ENCODE measurements at places on chromosomes 2 and 18. TPM values are rescaled to one million over a fixed set of nuclear protein-coding genes. Genes with fewer than 3 reads are reported as not detected.
A peak's percentile ranks its signal among the peaks of the same experiment; 100 is the strongest.

DNA sequence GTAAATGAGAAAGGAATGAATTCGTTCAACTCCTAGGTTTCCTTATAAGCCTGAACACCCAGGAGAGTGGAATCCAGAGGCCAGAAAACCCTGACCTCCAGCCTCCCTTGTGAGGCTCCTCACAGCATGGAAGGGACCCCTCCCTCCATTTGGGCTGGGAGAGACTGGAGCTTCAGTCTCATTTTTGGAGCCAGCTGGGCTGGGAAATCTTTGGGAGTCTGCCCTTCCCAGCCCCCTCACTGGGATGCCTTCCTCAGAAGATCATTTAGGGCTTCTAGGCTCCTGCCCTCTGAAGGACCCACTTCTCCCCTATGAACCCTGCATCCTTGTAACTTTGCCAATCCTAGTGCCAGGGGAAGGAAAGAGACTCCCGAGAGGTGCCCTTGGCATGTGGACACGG, 346.1 kb downstream of the CYP26B1 start:
- DNase-seq, result no peak

DNA sequence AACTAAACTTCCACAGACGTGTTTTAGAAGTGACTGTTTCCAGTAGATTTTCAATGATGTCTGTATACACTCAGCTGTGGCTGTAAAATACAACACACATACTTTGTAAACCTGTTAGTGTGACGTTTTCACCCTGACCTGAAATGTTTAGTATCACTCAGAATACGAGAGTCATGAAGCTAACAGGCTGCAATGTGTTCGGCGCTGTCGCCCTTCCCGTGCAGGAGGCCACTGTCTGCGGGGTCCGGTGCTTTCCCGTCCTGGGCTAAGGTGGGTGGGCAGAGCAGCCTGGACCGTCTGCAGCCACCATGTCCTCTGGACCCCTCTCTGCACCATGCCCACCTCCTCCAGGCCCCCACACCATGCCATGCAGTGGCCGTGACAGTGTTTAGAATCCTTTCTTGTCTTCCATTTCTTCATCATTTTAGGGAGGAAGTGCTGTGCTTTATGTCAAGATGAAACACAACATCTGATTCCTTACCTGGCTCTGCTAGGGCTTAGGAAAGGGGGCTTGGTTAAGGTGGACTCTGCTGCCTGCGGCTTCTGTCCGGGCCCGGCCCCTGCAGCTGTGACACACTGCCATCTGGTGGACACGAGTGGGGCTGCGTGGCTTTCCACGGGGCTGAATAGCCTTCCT, 53.8 kb upstream of the RBM44 start:
- peak; percentile 94 for DNase-seq

GRCh38 chr18:8615397-8616027, 6.3 kb downstream of the RAB12 start:
- peak; percentile 26 for DNase-seq

GRCh38 chr18:55031576-55031975, 72.3 kb upstream of the CCDC68 start:
- no peak for DNase-seq

DNA sequence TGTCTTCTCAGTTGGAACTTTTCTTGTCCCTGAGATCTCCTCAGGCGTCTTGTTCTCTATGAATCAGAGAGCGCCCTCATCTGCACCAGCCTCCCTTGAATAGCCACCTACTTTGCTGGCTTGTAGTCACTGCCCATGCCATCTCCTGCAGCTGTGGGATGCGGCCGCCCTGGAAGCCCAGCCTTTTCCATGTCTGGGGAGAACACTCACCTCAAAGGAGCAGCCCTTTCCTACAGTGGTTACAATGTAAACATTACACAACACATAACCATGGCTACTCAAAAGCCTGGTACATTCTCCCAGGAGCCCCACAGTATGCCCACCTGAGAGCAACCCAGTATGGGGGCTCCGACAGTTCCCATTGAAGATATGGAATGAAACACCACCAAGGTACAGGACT, 351.0 kb downstream of the EN1 start:
- no peak for DNase-seq

DNA sequence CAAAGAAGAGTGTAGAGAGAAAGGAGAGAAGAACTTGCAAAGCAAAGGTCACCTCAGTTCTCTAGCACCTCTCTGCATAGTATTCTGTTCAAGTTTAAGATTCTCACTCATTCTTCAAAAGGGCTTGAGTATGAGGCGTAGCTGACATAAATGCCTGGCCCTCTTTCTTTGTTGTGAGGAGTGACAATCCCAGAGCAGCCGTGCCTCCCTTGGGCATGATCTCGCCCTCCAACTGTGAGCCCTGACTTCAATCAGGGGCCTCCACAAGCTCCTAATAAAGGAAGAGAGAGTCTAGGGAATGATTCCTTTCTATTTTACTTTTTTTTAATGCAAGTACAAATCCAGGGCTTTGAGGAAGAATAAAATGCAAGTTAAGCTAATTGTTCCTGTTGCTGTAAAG, 402.7 kb downstream of the LRP1B start:
- no peak for DNase-seq

DNA sequence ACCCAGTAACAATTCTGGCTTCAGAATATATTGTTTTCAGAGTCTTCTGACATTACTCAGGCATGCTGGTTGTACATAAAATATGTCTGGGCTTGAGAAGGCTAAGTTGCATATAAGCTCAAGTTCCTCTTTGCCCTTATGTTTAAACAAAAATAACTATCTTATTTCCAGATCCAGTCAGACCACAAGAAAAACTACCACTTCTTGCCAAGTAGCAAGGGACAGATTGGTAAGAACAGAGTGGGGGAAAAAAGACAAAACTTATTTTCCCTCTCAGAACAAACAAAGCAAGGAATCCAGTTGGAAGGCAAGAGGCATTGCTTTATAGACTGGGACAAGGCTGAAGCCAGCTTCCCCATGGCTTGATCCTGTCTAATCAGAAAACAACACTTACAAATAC, 1036.7 kb upstream of the CELF4 start:
- no peak for DNase-seq

DNA sequence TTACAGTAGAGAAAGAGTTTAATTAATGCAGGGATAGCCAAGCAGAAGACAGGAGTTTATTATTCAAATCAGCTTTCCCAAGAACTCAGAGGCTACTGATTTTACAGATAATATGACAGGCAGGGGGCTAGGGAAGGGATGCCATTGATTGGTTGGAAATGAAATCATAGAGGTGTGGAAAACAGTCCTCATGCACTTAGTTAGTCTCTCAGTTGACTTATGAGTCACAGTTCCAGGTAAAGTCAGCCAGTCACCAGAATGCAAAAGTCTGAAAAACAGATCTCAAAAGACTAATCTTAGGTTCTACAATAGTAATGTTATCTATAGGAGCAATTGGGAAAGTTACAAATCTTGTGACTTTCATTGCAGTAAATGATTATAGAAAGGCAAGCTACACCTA, 676.4 kb upstream of the CHAC2 start:
- DNase-seq, result no peak

- no peak for DNase-seq
Measured at GRCh38 chr18:35142275-35142615, 98.6 kb upstream of the ZNF397 start.

DNA sequence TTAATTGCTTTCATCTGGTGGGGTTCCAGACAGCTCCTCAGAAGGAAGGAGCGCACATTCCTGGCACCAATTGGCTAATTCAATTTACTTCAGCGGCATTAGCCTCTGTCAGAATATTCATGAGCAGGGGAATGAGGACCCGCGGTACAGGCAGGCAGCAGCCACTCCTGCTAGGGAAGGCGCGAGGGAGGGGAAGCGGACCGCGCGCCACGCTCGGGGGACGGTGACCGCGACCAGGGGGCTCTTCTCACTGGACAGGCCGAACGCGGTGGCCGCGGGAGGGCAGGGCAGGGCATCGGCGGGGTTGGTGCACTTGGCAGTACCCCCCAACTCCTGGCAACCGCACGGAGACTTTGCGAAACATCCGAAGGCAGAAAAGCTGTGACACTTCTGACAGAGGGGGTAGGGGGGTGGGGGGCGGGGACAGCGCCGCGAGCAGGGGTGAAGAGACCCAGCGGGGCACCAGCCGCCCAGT, at the start of gene CDH20:
Gene CDH20, plus strand, starts transcription at position 160 of the 475 bp plus-strand sequence.
- peak; percentile 76 for DNase-seq

- DNase-seq, result no peak
Measured at GRCh38 chr2:231737761-231738160, 29.4 kb downstream of the PTMA start.

DNA sequence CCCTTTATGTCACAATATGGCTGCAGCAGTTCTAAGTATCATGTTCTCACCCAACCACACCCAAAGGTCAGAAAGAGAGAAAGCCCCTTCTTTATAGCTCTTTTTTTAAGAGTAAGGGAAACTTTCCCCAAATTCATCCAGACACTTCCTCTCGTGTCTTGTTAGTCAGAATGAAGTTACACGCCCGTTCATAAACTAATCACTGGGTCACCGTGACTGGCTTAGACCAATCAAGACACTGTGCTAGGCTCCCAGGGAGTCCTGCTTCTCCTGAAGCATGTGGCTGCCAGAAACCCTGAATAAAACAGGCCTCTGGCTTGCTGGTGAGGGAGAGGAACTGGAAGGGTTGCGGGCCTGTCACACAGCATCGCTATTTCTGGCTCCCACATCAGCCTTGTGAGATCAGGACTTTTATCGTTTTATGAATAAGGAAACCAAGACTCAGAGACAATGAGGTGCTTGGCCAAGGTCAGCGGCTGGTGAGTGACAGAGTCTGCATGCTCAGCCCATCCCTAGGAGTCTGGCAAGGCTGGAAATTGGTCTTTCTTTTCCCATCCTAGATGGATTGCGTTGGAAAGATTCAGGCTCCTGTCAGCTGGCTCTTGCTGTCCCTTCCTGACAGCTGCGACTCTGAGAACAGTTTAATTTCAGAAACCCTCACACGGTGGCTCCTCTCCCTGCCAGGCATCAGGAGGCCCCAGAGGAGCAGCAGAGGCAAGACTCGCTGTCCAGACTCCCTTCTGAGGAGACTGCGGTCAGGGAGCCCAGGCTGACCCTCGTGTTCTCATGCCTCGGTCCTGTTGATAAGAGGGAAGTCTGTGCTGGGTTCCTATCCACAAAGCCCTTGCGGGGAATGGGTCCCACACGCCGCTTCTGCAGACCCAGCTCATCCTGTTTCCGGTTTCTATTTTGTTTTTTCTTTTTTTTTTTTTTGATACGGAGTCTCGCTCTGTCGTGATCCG, 104.5 kb upstream of the TAF1B start:
- no peak for DNase-seq

DNA sequence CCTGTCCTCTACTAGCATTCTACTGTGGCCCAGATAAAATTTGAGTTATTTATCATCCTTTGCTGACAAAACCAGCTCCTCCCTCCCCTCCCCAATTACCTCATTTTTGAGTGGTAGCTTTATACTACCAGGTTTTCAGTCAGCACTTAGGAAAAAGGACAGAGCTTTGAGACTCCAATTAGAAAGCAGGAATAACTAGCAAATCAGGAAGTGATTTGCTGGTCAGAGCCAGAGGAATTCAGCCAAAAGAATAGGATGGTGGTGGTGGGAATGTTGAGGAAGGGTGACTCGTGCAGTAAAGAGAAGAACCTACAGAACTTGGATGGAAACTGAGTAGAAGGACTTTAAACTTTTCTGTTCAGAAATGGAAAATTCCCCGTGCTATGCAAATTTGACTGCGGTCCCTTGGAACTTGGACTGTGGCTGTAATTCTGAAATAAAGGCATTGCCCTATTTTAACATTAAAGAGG, 3.7 kb downstream of the MYL12B start:
- DNase-seq, result no peak

GRCh38 chr2:120454654-120455385, 108.9 kb downstream of the INHBB start:
- DNase-seq, result no peak

- no peak for DNase-seq
Measured at GRCh38 chr2:221203125-221203524, 369.0 kb downstream of the EPHA4 start.

DNA sequence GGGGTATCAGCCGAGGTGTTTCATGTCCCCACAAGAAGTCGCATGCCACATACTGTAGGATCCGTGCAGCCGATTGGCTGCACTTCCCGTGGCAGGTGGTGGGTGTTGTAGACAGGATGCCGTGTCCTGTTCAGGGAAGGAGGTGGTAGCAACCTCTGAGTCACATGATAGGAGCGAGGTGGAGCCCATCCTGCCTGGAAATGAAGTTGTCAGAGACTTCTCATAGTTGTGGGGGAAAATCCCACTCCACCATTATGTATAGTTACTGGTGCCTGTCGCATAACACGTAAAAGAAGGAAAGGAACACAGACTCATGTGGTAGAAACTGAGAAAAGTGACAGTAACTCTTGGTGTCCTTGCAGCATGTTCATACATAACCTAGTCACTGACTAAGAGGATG, 91.4 kb upstream of the IL1R2 start:
- DNase-seq, result no peak

DNA sequence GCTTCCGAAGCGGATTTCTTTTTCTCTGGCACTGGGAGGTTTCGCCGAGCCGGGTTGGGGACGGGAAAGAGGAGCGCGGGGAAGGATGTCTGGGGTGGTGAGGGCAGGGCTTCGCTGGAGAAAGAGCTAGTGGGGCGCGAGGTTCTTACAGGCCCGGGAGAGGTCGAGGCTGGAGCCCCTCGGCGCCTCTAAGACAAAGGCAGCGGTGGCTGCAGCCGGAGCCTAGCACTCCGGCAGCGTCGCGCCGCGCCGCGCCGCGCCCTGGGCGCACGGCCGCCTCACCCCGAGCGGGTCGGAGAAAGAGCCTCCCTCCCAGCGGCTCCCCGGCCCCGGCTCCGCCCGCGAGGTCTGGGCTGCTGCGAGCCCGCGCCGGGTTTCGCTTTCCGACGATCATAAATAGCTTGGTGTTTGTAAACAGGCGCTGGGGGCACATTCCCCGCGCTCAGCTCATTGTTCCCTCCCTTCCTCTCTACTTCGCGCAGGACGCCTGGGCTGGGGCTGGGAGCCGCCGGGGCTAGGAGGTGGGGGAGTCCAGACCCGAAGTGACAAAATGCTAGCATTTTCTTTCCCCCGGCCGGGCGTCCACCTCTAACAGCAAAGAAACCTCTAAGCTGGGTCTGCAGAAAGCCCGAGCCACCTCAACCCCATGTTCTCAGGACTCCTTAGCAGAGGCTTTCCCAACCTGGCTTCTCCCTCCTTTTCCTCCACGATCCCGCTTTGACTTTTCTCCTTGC, 813 bp upstream of the MEIS1 start:
- DNase-seq, result peak; percentile 85

GRCh38 chr2:95138702-95139101, 17.1 kb upstream of the MRPS5 start:
- DNase-seq, result no peak

DNA sequence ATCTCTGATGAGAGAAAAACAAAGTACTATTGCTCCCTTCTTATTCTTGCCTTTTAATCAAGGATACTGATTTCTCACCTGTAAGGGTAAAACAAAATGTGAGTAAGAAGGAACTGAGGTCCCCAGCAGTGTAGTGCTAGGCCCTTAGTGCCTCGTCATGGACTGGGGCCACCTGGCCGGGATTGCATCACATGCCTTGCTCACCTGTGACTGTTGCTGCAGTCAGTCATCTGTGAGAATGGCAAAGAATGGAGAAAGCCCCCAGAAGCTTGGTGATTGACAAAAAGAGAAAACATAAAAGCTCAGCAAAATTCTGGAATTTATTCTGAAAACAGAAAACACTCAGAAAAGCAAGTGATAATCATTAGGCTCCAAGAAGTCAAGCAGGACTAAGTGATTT, 63.4 kb downstream of the SPATS2L start:
- DNase-seq, result no peak

- DNase-seq, result peak; percentile 42
Measured at GRCh38 chr2:109736177-109736827, 57.8 kb upstream of the RGPD5 start.

ZAP70 gene
- 0.33 TPM for total RNA-seq

SP100 gene
- not detected for total RNA-seq

GPBAR1 gene
- total RNA-seq, result not detected

LOXHD1 gene
- 0.07 TPM for total RNA-seq

TTR gene
- not detected for total RNA-seq

FTCDNL1 gene
- 0.59 TPM for total RNA-seq

CABYR gene
- total RNA-seq, result 12.2 TPM

DPP10 gene
- 15.6 TPM for total RNA-seq

All from H7 (cell line).